ENCODE measurements at places on chromosomes 16 and 17.
A peak's percentile ranks its signal among the peaks of the same experiment; 100 is the strongest.

DNA sequence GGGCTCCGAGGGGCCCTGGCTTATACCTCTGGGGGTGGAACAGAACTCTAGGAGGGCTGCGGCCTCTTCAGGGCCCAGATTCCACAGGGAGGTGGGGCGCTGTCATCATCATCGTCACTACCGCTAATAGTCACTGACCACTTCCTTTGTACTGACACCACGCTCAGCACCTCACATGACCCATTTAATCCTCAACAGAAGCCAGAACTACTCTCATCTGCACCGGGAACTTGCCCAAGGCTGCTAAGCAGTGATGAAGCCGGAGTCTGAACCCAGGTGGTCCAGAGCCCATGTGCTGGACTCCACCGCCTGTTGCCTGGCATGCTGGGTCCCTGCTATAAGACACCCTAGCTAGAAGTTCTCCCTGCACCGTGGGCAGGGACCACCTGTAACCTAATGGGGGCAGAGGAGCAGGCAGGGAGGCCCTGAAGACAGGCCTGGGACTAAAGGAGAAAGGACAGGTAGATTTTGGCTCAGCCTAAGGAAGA lies 12.0 kb downstream of the UNC13D start:
- ATAC-seq = no peak

DNA sequence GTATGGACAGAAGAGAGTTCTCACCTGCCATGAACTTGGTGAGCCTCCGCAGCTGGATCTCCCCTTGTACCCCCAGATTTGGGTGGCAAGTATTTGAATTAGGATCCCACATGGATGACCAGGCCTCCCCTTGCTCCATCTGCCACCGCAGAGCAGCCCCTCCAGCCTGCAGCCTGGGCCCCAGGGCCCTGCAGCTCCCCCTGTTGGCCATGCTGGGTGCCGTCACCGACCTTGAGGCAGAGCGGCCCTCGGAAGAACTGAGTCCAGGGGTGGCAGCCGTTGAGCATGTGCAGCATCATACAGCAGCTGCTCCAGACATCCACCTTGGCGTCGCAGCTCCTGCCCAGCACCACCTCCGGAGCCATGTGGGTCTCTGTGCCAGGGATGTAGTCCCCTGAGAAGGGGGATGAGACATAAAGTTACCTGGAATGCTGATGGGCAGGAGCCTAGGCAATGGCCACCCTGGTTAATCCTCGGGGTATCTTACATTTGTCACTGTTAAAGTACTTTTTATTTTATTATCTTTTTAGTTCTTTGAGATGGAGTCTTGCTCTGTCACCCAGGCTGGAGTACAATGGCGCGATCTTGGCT lies 9.0 kb upstream of the SPATA32 start:
- ATAC-seq = no peak

- ATAC-seq = no peak
Observed at GRCh38 chr16:26712876-26713275, 353.9 kb upstream of the C16orf82 start.

GRCh38 chr16:68228652-68229051 lies 7.3 kb downstream of the ESRP2 start:
- ATAC-seq = no peak

- ATAC-seq = peak; percentile 27
Observed at GRCh38 chr17:68344701-68345136, 53.4 kb downstream of the ARSG start.

DNA sequence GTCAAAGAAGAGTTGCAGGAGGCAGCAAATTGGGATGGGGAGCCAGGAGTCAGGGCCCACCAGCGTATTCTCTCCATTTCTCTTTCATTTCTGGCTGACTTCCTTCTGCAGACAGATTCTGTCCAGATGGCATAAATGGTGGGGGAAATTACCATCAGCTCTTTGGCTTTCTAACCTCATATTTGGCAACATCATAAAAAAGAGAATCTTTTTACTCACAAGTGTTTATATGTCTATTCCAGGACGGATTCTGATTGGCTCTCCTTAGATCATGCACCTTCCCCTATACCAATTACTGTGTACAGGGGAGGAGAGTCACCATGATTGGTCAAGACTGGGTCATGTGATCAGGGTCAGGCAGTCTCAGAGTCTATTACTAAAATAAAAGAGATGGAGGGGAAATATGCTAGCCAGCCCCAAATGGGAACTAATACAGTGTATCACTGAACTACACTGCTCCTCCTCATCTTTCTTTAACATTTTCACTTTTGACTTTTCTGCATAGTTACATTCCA lies 537.1 kb upstream of the EEF2KMT start:
- no peak for ATAC-seq

- peak; percentile 30 for ATAC-seq
Observed at GRCh38 chr17:42010898-42011516, 6.2 kb downstream of the DNAJC7 start.

DNA sequence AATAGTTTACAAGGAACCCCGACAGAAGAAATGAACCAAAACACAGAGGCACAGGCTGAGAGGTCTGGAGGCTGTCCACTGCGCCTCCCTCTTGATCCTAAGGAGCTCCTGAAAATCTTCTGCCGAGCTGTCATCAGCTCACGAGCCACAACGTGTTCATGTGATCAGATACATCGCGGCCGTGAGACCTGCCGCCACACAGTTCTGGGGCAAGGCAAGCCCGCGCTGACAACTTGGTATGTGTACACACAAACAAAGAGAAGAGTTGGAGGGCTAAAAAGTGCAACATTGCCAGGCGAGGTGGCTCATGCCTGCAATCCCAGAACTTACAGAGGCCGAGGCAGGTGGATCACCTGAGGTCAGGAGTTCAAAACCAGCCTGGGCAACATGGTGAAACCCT lies 7.6 kb downstream of the EXOC7 start:
- ATAC-seq = no peak

DNA sequence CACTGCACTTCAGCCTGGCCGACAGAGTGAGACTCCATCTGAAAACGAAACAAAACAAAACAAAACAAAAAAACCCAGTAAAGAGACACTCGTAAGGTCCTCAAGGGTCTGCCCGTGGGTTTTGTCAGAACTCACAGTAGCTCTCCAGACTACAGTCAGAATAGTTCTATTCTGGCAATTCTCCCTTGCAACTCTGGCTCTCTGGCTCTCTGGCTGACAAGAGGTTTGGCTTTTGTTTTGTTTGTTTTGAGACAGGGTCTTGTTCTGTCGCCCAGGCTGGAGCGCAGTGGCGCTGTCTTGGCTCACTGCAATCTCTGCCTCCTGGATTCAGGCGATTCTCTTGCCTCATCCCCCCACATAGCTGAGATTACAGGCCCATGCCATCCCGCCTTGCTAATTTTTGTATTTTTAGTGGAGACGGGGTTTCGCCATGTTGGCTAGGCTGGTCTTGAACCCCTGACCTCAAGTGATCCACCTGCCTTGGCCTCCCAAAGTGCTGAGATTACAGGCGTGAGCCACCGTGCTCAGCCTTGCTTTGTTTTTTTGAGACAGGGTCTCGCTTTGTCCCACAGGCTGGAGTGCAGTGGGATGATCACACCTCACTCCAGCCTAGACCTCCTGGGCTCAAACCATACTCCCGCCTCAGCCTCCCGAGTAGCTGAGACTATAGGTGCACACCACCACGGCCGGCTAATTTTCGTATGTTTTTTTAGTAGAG lies 20.5 kb upstream of the CHP2 start:
- no peak for ATAC-seq

DNA sequence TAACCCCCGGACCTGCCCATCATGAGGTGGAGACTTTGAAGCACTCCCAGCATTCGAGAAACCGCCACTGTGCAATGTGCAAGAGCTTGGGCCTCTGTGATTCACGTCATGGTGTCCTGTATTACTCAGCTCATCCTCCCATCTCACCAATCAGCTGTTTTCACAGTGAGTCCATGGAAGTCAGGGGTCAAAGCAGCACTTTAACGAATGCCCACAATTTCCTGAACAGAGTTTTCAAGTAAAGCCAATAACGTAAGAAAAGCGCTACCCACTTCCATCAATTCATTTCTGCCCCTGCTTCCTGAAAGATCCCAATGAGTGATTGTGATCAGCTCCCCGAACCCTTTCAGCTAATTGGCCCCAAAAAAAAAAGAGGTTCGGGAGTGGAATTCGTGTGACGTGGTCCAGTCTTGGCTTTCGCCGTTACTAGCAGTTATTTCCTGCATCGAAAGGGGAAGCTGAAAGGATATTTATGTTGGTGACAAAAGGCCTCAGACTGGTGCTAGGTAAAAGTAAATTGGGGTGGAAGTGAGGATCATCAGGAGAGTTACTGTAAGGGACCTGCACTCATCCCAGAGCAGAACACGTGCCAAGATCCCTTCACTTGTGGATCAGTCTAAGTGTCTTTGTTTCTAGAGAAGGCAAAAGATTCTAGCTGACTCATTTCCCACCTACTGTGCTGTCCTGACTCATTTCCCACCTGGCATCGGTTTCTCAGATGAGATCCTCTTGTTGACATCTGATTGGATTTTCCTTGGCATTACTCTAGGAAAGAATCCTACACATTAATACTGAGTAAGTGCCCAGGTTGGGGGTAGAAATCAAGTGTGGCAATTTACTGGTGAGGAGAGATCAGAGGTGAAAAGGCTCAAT lies 136.7 kb upstream of the NUDT7 start:
- peak; percentile 40 for ATAC-seq

- no peak for ATAC-seq
Observed at GRCh38 chr16:11354407-11354732, 9.1 kb downstream of the RMI2 start.

DNA sequence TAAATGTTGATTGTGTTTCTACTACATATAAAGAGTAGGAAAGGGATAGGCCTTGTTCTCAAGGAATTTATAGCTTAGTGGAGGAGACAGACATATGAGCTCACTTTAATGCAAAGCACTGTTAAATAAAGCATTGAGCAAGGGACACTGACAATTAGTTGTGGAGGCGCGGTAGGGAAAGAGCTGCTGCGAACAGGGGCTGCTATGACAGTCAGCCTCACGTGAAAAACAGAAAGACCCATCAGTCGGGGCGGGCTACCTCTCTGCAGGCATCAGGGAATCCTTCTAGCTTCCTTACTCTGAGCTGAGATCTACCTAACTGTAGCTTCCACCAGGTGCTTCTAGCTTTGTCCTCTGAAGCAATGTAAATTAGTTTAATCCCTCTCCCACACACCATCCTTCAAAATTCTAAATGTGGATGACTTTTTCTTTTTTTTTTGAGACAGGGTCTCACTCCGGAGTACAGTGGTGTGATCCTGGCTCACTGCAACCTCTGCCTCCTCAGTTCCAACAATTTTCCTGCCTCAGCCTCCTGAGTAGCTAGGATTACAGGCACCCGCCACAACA lies 129.9 kb upstream of the ZFHX3 start:
- ATAC-seq = no peak

- ATAC-seq = no peak
Observed at GRCh38 chr16:2468725-2469398, 2.2 kb upstream of the NTN3 start.

DNA sequence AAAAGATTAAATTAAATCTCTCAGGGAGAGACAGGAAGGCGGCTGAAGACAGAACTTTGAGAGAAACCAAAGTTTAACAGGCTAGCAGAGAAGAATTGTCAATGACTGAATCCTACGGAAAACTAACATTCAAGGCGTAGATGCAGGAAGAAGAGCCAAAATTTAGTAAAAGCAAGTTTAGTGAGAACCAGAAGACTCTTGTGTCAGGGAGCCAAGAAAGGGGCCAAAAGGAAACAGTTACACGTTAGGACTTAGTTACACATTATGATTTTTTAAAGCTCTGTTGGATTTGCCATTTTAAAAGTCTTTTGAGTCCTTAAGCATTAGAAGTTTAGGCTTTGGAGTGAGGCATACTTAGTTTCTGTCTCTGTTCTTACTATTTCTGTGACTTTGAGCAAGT lies 164.6 kb downstream of the CHD9 start:
- ATAC-seq = no peak

DNA sequence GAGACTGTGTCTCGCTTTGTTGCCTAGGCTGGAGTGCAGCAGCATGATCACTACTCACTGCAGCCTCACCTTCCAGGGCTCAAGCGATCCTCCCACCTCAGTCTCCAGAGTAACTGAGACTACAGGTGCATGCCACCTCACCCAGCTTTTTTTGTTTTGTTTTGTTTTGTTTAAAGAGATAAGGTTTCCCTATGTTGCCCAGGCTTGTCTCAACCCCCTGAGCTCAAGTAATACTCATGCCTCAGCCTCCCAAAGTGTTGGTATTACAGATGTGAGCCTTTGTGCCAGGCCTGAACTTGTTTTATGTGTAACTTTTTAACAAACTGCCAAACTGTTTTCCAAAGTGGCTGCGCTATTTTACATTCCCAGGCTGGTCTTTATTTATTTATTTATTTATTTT lies 41.8 kb upstream of the NUDT7 start:
- ATAC-seq = no peak

GRCh38 chr17:77476931-77477805 lies 336.4 kb downstream of the SEC14L1 start:
- peak; percentile 91 for ATAC-seq

GRCh38 chr17:5254414-5254813 lies 19.8 kb upstream of the SCIMP start:
- ATAC-seq = no peak

GRCh38 chr16:75073545-75074303 lies 42.9 kb downstream of the LDHD start:
- no peak for ATAC-seq

DNA sequence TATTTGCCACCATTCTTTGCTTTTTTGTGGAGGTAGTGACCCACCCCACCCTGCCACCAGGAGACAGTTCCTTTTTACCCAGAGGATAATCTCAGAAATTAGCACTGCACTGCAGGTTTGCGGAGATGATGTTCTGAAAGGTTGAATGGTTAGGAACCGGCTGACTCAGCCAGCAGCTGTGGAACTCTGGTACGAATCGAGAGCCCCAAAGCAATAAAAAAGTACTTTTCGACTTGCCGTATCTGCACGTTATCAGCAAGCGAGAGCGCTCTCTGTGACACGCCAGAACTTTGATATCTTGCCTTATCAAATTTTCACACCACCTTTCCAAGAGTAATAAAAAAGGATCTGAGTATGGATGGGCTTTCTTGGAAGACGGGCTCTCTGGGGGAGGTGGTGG lies 96.3 kb upstream of the EEF2KMT start:
- no peak for ATAC-seq

- peak; percentile 60 for ATAC-seq
Observed at GRCh38 chr17:9817086-9817485, 4.8 kb downstream of the GSG1L2 start.

DNA sequence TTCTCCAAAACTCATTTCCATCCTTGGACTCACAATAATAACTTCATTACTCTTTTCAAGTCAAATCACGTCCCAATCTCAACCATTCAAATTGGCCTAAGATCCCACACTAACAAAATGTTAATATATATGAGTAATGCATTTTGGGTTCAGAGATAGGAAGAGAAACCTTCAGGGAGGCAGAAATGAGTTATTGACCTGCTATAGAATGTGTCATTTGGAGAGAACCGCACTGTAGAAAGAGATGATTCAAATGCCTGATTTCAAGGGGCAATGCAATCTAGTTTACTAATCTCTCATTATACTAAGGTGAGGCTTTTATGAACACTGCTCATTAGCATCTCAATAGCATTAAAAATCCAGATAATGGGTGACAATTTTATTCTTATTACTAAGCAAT lies 1595.0 kb upstream of the GOT2 start:
- no peak for ATAC-seq
